ENCODE measurements at places on chromosomes 11 and 22.
A peak's percentile ranks its signal among the peaks of the same experiment; 100 is the strongest.

GRCh38 chr11:102239911-102240310 is 77.4 kb upstream of the BIRC3 start:
- DNase-seq, result no peak

- peak; percentile 11 for DNase-seq
Measured at GRCh38 chr22:36110306-36110881, 50.2 kb downstream of the APOL3 start.

- no peak for DNase-seq
Measured at GRCh38 chr11:83778596-83778995, 492.4 kb upstream of the CCDC90B start.

GRCh38 chr22:38638216-38638615 is 18.0 kb downstream of the FAM227A start:
- no peak for DNase-seq

- DNase-seq, result no peak
Measured at GRCh38 chr11:130300567-130300966, 14.2 kb downstream of the ZBTB44 start.

DNA sequence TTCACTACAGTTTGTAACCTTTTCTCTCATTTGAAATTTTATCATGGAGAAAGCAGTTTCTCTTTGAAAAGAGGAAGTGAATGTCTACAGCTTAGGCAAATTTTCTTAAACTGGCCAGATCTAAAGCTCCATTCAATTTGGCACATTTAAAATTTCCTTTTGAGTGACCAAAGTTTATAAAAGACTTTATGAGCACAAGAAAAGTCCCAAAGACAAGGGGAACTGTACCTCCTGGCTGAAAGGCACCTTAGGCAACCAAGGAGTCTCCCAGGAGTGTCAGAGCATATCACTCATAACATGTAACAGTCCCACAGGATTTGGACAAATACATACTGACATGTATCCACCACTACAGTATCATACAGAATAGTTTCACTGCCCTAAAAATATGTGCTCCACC is 41.3 kb downstream of the NARS2 start:
- no peak for DNase-seq

- DNase-seq, result no peak
Measured at GRCh38 chr11:20026629-20027555, 133.4 kb downstream of the DBX1 start.

- DNase-seq, result no peak
Measured at GRCh38 chr11:84549217-84549616, 1077.9 kb downstream of the DLG2 start.

DNA sequence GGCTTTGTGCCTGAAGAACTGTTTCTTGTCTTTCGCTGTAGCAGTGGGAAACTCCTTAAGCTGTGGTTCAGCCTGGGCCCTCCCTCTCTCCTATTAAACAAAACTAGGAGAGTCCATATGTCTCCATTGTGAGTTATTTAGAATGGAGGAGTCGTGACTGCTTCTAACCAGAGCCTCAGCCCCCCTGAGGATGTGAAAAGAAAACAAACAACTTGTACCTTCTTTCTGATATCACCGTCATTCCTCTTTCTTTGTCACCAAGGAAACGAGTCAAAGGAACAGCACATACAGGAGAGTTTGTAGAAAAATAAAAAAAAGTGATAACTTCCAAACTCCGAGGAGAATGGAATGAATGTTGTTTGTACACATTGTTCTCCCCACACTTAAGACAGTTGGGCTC is 11.6 kb upstream of the EXT2 start:
- peak; percentile 61 for DNase-seq

DNA sequence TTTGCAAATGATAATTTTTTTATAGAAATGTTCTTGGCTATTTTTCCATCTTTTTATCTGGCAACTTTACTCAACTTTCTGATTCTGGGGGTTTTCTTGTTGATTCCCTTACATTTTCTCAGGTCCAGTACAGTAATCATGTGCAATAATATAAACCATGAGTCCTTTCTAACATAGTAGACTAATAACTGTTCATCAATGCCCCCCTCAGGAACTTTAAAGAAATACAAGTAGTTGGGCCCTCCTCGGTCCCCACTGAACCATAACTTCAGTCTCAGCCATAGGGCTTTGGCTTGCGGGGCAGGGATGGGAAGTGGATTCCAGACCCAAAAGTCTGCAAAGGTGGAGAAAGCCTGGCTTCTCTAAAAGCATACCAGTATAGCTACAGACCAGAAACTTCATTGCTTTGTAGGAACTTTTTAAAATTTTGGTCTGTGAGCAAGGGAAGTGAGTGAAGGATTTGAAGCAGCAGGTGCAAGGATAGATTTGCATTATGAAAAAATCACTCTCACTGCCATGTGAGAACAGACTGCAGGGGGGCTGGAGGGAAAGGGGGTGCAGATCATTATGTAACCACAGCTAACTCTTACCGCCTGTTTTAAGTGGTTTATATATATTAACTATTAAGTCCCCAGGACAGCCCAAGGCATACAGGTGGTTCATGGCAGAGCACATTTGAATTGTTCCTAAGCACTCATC is 10.4 kb upstream of the TUB start:
- peak; percentile 62 for DNase-seq

- no peak for DNase-seq
Measured at GRCh38 chr11:131802440-131803115, 432.2 kb downstream of the NTM start.

- DNase-seq, result no peak
Measured at GRCh38 chr11:112410325-112410724, 149.7 kb upstream of the PLET1 start.
